NCI-H524 (cell line): ENCODE measurements at places on chromosomes 12 and 14.
A peak's percentile ranks its signal among the peaks of the same experiment; 100 is the strongest.

GRCh38 chr14:74954232-74954946 lies 1.0 kb downstream of the PGF start:
- DNase-seq = peak; percentile 94

- peak; percentile 16 for DNase-seq
Observed at GRCh38 chr12:83462419-83462818, 775.7 kb downstream of the TMTC2 start.

- DNase-seq = no peak
Observed at GRCh38 chr12:96890331-96890730, 16.7 kb upstream of the NEDD1 start.

DNA sequence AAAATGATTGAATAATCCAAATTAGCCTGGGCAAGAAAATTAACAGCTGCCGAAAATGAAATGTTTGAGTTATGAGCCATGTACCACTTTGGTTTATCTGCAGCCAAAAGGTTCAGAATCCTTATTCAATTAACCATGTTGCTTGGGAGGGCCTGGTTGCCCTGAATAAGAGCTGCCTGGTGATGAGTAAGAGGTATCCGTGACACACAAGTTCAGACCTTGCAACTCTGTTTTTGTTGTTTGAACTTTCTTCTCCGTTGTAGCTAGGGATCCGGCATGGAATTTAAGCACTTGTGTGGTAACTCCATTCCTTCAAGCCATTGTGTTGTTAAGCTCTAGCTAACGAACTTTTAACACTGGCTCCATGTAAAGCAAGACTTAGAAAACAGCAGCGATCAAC lies 35.7 kb downstream of the FOXA1 start:
- DNase-seq = no peak

DNA sequence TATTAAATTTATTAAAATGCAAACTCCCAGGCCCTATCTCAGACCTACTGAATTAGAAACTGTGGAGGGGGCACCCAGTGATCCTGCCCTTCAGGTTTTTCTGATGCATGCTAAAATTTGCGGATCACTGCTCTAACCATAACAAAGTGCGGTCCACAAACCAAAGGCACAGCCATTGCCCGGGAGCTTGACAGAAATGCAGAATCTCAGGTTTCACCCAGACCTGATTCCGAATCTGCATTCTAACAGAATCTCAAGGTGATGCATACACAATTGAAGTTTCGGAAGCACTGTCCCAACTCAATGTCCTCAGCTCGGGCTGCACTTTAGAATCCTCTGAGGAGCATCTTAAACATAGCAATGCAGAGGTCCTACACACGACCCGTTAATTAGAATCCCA lies 46.0 kb downstream of the ZFYVE1 start:
- no peak for DNase-seq

DNA sequence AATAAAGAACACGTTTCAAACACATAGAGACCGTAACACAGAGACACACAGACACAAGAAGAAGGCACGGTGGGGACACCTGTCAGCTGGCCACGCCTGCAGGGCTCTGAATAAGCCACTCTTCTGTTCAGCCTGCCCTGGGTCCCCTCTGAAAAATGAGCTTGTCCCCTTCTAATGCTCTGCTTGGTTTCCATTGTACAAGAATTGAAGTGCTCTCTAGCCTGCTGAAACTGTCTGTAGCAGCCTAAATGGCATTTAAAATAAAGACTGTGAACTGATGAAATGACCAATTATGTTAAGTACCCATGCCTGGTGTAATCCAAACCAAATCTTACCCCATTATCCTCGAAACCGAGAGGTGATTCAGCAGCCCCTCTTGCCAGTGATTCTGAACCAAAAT lies 139.8 kb downstream of the FOXN3 start:
- no peak for DNase-seq

DNA sequence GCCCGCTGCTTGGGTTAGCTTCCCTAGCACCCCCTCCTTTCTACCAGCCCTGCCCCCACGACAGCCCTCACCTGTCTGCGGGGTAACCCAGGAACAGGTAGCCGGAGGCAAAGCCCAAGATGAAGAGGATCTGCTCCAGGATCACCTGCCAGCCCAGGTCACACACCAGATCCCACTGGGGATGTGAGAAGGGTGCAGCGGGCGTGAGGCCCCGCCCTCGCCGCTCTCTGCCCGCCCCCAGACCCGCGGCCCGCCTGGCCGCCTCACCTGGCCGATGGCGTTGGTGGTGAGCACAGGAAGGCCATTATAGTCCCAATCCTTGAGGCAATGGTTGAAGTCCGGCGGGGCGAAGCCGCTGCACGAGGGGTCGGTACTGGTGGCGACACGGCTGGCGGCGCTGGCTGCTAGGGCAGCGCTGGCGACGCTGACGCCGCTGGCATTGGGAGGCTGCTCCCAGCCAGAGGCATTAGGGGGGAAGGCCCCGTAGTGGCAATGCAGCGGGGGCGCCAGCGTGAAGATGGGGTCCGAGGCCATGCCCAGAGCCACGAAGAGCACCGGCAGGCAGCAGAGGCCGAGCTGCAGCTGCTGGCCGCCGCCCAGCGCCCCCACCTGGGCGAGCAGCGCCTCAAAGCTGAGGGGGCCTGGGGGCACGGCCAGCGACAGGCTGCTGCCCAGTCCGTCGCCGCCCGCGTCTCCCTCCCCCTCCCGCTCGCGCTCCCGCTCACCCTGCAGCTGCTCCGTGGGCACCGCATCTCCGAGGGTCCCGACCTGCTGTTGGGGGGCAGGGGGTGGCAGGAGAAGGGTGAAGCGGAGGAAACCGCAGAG lies 794 bp downstream of the SLC22A17 start:
- peak; percentile 76 for DNase-seq

DNA sequence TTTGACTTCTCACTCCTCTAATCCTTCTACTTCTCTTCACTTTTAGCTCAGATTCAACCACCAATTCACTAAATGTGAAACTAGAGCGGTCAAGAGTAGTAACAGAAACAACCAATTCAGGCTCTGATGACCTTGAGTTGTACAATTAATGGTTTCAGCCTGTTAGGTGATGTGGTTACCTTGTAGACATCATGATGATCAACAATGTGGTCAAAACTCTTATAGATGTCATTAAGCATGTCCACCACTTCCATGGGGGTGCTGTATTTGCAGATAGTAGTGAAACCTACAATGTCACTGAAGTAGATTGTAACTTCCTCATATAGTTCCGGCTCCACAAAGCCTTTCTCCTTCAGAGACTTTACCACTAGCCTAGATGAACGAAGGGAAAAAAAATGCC lies 54.1 kb upstream of the PLBD1 start:
- DNase-seq = no peak

DNA sequence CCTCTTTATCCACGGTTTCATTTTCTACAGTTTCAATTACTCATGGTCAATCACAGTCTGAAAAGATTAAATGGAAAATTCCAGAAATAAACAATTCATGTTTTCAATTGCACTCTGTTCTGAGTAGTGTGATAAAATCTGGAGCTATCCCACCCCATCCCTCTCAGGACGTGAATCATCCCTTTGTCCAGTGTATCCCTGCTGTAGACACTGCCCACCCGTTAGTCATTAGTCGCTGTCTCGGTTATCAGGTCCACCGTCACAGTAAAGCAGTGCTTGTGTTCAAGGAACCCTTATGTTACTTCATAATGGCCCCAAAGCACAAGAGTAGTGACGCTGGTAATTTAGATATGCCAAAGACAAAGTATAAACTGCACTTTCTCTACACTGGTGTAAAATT lies 141.0 kb upstream of the LMNTD1 start:
- no peak for DNase-seq

GRCh38 chr14:51219473-51220448 lies 20.3 kb upstream of the TMX1 start:
- DNase-seq = peak; percentile 83

- no peak for DNase-seq
Observed at GRCh38 chr14:62946221-62946620, 99.0 kb downstream of the KCNH5 start.

DNA sequence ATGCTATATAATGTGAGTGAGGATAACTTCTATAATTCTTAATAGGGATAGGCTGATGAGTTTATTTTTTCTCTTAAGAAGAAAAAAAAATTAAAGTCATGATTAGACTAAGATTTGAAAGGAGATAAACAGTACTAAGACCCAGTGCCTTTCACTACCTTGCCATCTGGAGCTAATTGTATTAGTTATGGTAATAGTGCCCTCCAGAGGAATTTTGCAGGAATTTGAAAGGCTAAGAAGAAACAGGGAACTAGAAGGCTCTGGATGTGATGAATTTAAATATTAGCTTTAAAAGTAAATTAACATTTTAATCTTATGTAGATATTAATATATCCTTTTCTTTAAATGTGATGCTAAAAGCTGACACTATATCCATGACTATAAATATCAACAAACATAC lies 36.6 kb upstream of the PIK3C2G start:
- peak; percentile 69 for DNase-seq

DNA sequence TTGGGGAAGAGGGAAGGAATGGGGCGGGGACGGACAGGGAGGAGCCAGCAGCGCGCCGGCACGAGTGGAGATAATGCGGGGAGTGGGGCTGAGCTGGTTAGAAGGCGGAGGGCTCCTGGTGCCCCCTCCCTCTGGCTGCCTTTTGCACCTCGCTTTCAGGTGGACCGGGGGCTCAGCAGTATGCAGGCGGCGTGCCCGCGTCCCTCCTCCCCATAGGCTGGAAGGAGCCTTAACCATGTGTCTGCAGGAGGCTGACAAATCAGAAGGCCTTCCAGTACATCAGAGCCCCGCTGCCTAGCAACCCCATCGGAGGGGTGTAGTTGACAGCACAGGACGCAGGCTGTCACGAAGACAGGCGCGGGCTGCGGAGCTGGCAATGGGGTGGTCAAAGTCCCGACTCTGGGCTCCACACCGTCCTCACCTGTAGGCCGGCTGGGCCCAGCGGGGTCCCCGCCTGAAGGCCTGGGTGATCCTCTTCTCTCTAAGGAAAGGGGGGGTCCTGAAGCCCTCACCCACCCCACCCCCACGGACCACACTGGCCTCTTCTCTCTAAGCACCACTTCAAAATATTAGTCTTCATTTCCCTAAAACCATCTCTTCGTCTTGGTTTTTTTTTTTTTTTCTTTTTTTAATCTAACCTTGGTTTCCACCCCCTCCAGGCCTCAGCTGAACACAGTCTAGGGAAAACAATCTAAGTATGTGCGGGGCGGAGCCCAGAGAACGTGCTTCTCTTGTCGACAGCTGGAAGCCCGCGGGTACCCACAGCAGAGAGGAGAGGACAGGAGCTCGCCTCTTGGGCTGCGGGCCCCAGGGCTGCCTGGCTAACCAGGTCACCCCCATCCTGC lies 44.5 kb downstream of the KDM2B start:
- DNase-seq = peak; percentile 92

DNA sequence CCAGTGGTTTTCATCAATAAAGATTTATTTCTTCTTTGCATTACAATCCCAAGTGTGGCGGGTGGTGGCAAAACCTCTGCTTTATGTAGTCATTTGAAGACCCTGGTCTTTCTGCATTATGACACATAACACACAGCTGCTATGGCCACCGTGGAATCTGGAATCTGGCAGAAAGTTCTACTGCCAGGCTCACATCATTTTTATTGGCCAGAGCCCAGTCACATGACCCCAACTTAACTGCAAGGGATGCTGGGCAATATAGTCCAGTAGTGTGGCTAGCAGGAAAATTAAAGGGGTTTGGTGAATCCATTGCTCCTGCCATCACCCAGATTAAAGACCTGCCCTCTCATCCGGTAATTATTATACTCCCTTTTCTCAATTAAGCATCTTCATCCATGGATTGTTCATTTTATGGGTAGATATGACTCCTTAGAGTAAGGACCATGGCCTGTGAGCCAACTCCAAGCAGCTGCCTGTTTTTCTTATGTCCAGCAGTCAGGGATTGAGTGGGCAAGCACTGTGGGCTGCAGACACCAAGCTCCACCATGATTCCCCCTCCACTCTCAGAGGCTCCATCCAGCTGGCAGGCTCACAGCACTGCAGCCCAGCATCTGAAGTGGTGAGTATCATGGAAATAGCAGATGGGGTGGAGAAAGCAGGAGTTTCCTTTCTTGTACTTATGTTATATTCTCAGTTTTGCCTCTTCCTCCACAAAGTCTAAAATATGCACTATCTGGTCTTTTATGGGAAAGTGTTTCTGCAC lies 1030.7 kb downstream of the AACS start:
- no peak for DNase-seq

DNA sequence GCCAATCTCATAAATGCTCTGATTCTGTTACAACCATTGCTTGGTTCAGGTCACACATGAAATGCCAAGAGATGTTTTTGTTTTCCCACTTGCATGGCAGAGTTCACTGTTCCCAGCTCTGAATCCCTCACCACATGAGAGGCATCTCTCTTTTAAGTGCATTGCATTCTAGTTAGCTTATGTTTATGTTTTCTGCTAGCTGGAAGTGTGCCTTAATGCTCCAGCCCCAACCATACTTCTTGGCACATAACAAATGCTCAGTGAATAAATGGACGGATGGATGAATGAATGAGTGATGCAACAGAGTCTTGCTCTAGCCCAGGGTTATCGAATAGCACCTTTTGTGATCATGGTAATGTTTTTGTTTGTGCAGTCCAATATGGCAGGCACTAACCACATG lies 197.3 kb downstream of the PPM1H start:
- DNase-seq = no peak

DNA sequence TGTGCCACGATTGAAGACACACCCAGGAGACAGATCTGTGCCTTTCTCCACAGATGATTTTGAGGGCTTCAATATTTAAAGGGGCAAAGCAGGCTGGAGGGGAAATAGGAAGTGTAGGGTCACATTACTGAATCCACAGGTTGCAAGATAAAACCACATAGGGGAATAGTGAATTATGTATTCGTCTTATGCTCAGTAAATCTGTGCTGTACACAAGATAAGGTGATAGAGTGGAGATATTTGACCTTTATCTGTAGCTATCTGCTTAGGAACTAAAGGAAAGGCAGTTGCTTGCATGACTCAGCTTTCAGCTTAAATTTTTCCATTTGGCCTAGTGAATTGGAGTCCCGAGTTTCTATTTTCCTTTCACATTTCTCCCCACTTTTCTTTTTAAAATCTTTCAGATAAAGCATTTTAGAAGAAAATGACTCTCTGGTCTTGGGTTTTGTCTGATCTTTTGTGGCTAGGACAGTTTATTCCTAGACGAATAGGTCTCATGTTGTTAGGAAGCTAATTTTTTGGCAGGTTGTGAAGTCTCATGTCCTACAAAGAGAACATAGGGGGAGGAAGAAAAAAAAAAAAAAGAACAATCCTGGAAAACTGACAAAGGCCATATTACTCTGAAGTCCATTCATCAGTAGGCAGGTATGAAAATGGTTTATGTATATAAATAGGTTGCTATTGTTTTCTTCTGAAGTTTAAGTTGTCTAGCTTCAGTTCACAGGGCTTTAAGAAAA lies 55.4 kb downstream of the FBXO33 start:
- no peak for DNase-seq

DNA sequence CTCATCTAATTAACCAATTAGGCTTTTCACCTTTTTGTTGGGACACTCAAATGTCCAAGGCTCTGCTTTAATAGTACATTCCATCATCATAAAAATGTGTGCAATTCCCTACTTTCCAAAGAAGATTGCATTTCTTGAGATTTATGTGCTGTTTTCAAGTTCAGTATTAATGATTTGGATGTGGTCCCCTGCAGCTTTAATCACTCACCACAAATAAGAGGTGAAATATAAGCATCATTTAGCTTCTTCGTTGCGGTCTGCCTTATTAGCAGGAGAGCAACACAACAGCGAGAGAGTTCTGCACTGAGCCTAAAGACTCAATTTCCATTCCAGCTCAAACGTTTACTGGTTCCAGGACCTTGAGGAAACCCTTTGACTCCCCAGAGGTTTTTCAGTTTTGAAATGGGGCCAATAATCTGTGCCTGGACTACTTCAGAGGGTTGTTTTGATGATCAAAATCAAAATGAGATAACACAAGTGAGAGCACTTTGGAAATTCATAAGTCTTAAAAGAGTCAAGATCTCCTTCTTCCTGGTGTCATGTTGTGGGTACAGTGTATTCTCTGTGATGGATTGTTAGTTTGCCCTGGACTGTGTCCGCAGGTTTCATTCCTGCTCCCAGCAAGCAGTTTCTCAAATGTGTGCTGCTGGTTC lies 53.1 kb downstream of the RERG start:
- DNase-seq = no peak
